ENCODE measurements at places on chromosomes 3 and 15.

DNA sequence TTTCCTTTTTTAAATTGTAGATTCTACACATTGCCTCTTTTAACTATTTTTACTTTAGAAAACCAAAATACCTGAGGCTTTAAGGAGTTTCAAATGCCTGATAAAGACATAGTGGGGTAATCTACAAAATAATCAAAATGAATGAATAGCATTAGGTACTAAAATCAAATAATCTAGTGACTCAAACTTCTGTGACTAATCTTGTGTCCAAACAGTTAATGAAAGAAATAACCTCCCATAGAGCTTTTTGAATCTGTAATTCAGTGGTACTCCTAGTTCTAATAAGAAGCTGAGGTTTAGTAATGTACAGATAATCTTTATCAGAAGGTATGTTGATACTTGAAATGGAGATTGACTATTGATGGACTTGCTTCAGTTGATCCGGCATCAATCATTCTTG, 53.0 kb downstream of the DTWD1 start:
- no peak for DNase-seq

DNA sequence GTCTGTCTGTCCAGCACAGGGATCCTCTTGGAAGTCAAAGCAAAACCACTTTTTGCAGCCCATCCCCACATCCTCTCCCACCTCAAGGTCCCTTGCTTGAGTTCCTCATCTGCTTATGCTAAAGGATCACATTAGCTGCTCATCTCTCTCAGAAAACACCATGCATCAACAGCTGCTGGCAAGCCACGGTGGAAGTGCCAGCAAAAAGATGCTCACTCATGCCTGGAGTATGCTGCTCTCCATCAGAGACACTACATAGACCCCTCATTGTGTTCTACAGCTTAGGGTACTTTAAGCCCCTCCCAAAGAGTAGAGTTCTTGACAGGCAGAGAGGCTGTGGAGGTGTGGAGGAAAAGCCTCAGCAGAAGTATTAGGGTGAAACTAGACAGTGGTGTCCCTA, 94.6 kb upstream of the COL8A1 start:
- DNase-seq = no peak

GRCh38 chr3:99938270-99938911, 120.7 kb downstream of the CMSS1 start:
- DNase-seq = no peak

DNA sequence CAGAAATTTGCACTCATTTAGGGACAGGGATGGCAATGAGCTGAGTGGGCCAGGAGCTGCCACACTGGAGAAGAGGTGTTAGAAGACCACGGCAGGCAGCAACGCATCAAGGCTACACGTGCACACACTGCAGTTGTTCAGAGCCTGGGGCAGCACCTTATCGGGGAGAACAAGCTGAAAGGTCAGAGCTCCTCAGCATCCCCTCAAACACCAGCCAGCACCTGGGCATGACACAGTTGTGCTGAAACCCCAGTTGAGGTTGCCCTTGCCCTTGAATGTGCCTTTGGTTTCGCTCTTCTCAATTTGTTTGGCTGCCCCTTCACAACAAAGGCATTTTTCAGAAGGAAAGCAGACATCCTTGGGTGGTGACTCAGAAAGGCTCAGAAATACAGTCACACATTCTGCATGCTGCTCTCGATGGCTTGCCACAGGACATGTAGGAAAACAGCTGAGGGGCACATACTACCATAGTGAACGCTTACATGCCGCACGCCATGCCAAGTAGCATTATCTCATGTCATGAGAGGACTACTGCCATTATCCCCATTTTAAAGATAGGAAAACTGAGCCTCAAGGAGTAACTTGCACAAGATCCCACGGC, 57.6 kb downstream of the ST8SIA2 start:
- DNase-seq = no peak

DNA sequence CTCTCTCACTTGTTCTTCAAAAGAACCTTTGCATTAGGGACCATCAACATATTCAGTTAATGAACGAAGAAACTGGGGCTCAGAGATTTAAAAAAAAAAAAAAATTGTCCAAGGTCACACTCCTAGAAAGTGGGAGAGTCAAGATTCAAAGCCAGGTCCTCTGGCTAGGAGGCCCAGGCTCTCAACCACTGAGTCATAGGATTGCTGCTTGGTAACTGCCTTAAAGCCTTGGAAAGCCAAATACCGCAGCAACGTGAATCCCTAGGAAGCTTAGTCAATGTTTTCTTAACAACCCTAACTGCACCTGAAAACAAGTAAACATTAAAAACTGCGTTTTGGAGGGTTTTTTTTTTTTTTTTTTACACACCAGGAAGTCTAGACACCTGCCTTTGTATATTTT, 156.8 kb downstream of the WNT5A start:
- DNase-seq = no peak
